ENCODE measurements at places on chromosomes 7 and 10. TPM values are rescaled to one million over a fixed set of nuclear protein-coding genes. Genes with fewer than 3 reads are reported as not detected.

DNA sequence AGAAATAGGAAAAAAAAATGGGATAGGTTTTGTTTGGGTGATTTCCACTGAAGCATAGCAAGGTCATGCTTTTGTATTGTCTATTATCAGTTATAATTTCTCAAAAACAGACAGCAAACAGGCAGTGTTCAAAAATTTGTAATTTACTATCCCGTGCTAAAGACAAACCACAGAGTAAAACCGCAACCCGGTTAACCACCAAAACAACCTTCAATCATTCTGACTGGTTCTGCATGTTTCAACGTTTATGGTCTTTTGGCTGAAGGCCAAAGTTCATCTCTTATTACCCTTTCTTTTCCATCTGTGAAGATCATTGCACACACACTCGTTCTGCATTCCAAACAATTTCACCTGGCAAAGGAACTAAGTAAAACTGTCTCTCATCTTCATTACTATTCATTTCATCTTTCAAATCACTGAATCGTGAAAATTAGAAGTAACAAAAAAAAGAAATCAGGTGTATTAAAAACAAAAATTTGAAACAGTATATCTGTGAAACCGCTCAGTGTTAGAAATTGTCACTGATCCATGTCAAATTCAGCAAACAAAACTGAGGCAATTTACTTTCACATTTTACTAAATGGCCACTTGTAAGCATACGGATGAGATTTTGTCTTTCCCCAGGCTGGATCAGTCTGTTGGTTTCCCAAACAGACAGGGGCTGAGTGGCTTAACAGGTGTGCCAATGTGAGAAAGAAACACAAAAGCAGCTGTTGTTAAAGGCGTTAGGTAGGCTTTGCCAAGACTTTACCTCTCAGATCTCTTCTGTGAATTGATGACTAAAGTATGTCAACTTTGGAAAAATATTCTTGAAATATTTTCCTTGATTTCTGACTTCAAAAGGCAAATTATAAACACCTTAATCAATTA, 539.6 kb downstream of the CNTNAP2 start:
- no peak for DNase-seq

DNA sequence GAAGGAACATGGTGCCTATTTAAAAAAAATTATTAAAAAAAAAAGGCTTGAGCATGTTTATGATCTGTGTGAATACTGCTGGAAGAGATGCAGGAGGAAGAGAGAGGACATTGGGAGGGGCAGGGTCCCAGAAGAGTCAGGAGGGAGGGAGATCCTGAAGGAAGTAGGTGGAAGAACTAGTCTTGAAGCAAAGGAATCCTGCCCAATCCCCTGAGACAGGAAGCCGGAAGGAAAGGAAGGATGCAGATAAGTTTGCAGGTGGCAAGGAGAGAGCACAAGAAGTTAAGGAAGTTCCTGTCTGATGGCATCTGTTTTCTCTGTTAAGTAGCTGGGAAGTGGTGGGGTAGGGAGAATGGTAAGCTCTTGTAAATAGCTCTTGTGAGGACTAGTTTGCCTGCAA, 318.5 kb downstream of the DOCK4 start:
- no peak for DNase-seq

NUB1 gene
- 62.4 TPM for total RNA-seq

DNA sequence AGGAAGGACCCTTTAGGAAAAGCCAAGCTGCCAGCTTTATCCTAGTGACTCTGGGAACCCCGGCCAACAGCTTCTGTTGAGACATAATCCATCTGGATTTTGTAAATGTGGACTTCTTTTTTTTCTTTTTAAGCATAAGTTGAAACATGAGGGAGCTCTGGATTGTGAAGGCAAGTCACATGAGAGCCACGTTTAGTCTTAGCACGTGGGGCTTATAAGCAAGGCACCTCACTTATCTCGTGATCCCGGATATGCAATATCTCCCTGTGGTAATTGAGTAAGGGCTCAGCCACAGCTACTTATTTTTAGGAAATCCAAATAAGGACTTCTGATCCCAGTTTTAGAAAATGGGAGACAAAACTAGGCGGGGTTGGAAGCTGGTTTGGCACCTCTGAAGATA, 111.2 kb upstream of the PTN start:
- DNase-seq, result peak; percentile 77

ASZ1 gene
- total RNA-seq, result not detected

- peak; percentile 74 for DNase-seq
Measured at GRCh38 chr7:116862951-116863670, 724 bp downstream of the CAPZA2 start.

SORCS1 gene
- total RNA-seq, result 2.3 TPM

DNA sequence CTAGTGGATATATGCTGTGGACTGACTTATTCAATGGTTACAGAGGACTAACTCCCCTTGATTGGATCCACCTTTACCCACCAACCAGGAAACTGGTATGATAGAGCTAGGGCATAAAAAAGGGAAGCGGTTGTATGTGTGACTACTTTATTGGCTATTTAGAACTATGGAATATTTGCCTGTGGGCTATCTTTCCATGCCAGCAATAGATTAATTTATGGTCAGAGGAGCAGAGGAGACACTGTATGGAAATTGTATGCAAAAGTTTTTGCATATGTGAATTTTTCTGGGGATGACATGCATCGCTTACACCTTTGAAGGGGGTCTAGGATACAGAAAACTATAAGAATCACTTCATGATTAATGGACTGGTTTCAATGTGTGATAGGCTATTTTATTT, 105.7 kb downstream of the LHFPL3 start:
- DNase-seq, result no peak

DNA sequence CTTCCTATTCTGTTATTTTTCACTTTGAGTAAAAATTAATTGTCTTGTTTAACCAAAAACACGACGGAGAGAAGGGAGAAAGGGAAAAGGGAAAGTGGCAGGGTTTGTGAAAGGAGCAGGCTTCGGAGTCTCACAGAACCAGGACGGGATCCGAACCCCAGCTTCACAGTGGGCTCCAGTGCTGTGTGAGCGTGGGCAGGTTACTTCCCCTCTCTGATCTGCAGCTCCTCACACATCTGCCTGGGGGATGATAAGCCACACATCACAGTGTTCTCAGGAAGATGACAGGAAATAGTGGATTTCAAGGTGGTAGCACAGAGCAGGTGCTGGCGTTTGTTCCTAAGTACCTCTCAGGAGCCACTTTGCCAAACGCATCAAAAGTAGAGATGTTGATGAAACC, 94.2 kb upstream of the GPR26 start:
- no peak for DNase-seq

DNA sequence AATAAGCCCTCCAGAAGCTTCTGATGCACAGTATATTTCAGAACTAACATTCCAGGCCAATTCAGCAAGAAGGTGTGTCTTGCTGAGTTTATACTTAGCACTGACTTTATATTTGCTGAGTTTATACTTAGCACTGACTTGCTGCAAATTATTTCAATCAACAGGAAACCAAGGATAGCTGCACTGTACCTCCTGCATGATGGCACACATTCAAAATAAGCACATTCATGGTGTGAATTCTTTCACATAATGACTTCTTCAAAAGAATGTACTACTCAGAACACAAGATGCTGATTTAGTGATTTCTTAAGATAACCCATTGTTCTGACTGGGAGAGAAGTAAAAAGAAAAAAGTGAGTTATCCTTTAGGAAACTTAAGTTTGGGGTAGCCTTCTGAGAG, 52.0 kb downstream of the JAZF1 start:
- DNase-seq, result no peak

LEP gene
- total RNA-seq, result not detected

GJC3 gene
- total RNA-seq, result not detected

HKDC1 gene
- 2.9 TPM for total RNA-seq

- DNase-seq, result peak; percentile 1
Measured at GRCh38 chr7:45646207-45646821, 72.1 kb downstream of the ADCY1 start.

DNA sequence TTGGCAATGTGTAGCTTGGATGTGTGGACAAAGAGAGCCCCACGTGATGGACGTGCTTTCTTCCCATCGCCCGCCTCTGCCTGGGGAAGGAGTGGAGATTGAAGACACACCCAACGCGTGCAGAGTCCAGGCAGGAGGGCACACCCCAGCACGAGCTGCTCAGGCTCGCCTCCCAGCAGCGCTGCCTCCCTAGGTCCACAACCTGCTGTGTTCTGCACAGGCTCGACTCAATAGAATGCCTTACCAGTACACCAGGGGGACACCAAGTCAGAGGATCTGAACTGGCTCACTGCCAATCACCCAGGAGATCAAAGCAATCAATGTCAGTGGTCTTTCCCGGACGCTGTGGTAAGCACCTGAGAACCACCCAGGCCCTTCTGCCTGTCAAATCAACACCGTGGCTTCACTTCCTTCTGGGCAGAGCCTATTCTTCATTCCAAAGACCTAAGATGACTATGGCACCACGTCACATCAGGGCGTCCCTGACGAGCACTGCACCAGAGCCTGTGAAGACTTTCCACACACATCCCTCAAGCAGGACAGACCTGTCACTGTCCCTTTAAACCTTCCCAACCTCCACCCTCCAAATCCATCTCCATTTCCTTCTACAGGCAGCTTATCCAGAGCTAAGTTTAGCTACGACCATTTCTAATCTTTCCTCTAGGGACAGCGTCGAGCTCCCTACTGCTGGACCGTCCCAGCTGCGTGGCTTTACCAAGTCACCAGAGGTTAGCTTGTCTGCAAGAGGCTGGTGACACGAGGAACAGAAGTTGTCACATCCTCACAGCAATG, 72.3 kb downstream of the AMZ1 start:
- peak; percentile 78 for DNase-seq

- DNase-seq, result no peak
Measured at GRCh38 chr7:96004578-96004977, 232.2 kb downstream of the DYNC1I1 start.

DNA sequence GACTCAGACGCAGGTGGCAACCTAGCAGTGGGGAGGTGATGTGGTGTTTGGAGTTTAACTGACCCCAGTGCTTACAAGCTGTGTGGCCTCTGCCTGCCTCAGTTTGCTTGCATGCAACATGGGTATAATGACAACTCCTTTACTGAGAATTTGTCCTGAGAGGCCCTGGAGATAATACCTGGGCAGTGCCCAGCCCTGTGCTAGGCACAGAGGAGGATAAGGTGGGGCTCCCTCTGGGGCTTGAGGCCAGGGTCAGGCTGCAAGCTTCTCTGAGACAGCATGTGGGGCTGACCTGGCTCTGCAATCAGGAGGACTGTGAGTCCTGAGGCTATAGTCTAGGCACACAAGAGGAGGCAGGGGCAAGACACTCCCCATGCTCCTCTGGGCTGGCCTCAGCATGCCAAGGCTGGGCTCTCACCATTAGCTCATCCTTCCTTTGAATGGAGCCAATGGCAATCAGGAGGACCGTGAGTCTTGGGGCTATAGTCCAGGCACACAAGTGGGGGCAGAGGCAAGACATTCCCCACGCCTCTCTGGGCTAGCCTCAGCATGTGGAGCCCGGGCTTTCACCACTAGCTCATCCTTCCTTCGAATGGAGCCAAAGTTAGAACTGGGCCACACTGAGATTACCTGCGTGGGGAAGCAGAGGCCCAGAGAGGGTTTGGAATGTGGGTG, 147.9 kb downstream of the RPS24 start:
- DNase-seq, result no peak

DNA sequence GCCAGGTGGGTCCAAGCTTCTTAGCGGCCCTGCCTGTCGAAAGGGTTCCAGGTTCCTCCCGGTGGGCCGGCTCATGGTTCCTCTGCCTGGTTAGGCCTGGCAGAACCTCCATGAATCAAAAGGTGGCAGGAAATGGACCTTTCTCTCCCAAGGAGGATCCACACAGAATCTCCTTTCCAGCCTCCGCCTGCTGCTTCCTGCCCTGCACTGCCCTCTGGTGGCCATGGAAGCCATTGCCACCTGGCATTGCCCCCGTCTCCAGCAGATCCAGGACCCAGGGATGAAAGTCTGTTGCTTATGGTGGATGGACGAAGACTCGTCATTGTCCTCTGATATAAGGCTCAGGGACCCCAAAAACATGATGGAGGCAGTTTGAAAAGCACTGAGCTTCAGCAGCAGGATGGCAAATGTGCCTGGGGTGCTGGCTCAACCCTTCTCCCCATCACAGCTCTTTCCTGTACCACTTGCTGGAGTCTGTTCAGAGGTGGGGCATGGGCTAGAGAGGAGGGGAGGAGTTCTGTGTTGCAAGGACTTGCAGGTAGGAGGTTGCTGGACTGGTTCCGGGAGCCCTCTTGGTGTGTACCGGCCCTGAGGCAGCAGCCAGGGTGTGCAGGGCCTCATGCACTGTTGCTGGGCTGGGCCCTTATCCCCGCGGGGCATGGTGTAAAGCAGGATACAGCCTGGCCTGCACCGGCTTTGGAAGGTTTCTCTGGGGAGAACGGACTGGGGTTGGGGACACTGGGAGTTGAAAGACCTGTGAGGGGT, 11.3 kb upstream of the INMT start:
- peak; percentile 82 for DNase-seq

DNA sequence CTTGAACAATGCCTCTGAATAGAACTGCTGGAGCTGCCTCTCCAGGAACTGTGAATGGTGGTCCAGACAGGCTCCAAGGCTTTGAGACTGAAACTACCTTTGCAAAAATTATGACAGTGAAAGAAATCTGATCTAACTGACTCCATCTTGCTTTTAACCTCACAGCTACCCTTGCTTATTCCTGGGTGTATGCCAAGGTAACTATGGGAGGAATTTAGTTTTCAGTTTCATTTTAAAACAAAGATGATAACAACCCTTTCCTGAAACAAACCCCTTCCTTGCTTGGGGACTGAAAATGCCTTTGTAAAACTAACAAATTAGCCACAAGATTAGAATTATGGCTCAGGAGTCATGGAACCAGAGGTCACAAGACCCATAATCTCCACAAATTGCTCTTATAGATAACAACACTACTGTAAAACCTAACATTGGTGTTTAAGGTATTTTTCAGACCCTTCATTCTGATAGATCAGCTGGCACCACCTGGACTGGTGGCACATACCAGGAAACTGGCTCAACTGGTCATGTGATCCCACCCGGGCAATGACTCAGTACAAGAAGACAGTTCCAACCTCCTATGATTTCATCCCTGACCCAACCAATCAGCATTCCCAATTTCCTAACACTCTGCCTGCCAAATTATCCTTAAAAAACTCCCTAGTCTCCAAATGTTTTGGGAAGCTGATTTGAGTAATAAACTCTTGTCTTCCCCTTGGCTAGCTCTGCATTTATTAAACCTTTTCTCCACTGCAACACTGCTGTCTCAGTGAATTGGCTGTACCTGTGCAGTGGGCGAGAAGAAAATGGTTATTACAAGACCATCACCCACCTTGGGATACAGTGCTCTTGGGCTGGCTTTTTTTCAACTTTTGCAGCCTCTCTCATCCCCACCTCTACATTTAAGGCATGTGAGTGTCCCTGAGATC, 608.1 kb downstream of the TYW1 start:
- DNase-seq, result peak; percentile 12

GRCh38 chr10:70426823-70427222, 14.7 kb downstream of the NODAL start:
- no peak for DNase-seq

DNA sequence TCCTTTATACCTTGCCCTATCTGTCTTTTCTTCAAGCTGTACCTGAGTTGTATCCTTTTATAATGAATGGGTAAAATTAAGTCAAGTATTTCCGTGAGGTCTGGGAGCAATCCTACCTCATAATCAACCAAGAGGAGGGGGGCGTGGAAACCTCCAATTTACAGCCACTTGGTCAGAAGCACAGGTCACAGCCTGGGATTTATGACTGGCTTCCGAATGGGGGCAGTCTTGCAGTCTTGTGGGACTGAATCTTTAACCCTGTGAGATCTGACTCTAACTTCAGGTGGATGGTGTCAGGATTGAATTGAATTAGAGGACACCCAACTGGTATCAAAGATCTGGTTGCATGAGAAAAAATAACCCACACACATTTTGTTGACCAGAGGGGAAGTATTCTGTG, 23.5 kb upstream of the KCNMA1 start:
- no peak for DNase-seq

- no peak for DNase-seq
Measured at GRCh38 chr7:142434666-142435167, 176.9 kb upstream of the PRSS58 start.
